GM23248 (cell line): ENCODE measurements at places on chromosomes 6 and 20.

- DNase-seq, result no peak
Measured at GRCh38 chr6:48016020-48016755, 94.8 kb downstream of the PTCHD4 start.

GRCh38 chr20:44154521-44155001 lies 32.4 kb downstream of the JPH2 start:
- peak; percentile 85 for DNase-seq

- no peak for DNase-seq
Measured at GRCh38 chr6:106249658-106250057, 75.9 kb downstream of the ATG5 start.

- no peak for DNase-seq
Measured at GRCh38 chr6:165728216-165728615, 65.2 kb upstream of the PDE10A start.

DNA sequence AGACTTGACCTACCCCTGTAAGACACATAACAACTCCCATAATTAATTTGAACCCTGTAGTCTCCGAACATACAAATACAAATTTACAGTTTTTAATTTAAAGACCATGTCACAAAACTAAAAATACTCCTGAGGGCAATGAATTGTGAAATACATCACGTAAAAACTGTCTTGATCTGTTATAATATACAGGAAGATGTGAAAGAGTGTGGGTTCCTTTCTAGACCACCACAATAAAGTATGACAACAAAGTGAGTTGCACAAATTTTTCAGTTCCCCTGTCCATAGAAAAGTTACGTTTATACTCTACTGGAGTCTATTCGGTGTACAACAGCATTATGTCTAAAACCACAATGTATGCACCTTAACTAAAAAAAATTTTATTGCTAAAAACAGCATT lies 11.0 kb upstream of the BLOC1S5 start:
- DNase-seq, result no peak

DNA sequence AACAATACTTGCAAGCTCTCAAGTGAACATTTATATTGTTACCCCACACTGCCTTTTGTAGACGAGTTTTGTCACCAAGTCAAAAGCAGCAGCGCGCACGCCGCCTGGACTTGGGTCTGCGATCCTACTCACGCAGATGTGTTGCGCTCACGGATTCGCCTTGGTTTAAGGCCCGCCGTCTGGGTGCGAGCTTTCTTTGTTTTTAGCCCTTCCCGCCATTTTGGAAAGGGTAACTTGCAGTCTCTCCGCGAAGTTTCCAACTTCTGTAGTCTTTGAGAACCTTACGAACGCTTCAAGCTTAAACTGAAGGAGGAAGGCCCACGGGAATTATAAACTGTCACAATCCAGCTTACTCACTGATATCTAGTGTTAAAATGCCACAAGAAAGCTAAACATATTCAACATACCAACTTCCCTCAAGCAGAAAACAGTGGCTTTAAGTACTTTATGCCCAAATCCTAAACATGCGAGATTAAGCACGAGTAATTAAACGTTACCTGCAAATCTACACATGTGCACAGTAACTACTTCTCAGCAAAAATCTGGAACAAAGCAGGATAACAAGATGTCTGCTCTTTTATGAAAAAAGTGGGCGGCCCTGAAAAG lies 80.4 kb upstream of the BTN3A2 start:
- DNase-seq, result peak; percentile 87

- no peak for DNase-seq
Measured at GRCh38 chr20:12717061-12717460, 291.7 kb upstream of the SPTLC3 start.

GRCh38 chr6:49526598-49526997 lies 23.9 kb upstream of the C6orf141 start:
- DNase-seq, result no peak

GRCh38 chr6:19472153-19472552 lies 365.0 kb upstream of the ID4 start:
- DNase-seq, result peak; percentile 82

GRCh38 chr6:86856937-86857563 lies 80.3 kb upstream of the HTR1E start:
- peak; percentile 60 for DNase-seq

- DNase-seq, result peak; percentile 68
Measured at GRCh38 chr20:38152175-38152620, 12.9 kb downstream of the TGM2 start.

DNA sequence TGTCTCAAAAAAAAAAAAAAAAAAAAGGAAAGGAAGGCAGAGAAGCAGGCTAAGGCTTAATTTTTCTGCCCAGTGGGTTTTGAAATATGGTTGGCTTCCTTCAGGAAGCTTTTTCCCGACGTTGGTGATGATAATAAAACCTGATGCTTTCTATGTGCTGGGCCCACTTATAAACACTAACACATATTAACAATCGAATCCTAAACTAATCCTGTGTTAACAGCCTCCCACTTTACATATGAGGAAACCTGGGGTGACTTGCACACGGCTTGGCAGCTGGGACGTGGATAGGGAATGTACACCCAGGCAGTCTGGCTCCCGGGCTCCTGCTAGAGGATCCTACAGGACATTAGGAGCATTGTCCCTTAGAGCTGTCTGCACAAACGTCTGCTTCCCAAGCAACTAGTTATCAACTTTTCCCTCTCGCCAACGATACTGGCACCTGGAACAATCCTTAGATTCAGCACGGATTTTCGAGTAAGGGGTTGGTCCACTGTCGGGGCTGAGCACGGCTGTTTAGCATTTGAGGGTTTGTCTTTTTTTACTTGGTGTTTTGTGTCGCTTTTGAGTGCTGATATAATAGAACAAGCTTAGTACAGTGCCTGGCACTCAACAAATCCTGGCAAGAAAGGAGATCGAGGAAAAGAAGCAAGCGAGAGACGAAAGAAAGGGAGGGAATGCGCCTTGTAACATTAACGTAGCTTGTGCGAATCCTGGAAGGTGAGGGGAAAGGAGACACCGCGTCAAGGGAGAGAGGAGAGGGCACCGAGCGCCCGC lies 622 bp upstream of the KIZ start:
- DNase-seq, result peak; percentile 79

- DNase-seq, result no peak
Measured at GRCh38 chr6:14313248-14313647, 195.7 kb downstream of the CD83 start.

GRCh38 chr20:32967961-32968457 lies 36.2 kb downstream of the SUN5 start:
- no peak for DNase-seq
